ENCODE measurements at places on chromosomes 12 and 14. TPM values are rescaled to one million over a fixed set of nuclear protein-coding genes. Genes with fewer than 3 reads are reported as not detected.

DNA sequence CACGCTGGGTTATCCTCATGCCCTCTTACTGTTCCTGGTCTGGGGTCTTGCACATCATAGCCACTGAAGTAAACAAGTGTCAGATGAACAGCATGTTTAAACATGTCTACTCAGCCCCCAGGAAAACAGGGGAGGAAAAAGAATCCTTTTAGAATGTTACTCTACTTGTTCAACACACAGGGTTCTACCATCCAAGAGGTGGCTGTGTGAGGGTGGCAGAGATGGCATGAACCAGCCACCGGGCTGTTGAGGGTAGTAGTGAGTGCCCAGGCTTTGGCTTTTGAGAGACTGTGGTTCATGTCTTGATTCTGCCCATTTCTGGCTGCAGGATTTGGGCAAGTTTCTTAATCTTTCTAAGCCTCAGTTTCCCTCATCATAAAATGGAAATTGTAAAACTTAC, 21.6 kb upstream of the CCND2 start:
- no peaks in the 10 kb centered on the region for H3K27me3 ChIP-seq
- H3K27ac ChIP-seq: no peak overlapping the region
- DNase-seq: no peak
- H3K4me1 ChIP-seq: no peaks in the 10 kb centered on the region
- H3K36me3 ChIP-seq: no peaks in the 10 kb centered on the region
- no peak overlapping the region for H3K4me3 ChIP-seq

KRT76 gene
- polyA plus RNA-seq: not detected

- H3K27me3 ChIP-seq: no peaks in the 10 kb centered on the region
- no peak for DNase-seq
- H3K27ac ChIP-seq: no peak overlapping the region
- no peaks in the 10 kb centered on the region for H3K4me1 ChIP-seq
- H3K36me3 ChIP-seq: no peaks in the 10 kb centered on the region
- no peak overlapping the region for H3K4me3 ChIP-seq
Observed at GRCh38 chr14:65604936-65605335, 192.4 kb downstream of the FUT8 start.

- no peak overlapping the region for H3K4me3 ChIP-seq
- no peak for DNase-seq
- no peaks in the 10 kb centered on the region for H3K36me3 ChIP-seq
- H3K4me1 ChIP-seq: peaks cover 13% of the 10 kb centered on the region
- H3K27me3 ChIP-seq: no peaks in the 10 kb centered on the region
- H3K27ac ChIP-seq: no peak overlapping the region
Observed at GRCh38 chr12:132286912-132287311, 42.5 kb downstream of the GALNT9 start.

ZFHX2 gene
- polyA plus RNA-seq: not detected

DNA sequence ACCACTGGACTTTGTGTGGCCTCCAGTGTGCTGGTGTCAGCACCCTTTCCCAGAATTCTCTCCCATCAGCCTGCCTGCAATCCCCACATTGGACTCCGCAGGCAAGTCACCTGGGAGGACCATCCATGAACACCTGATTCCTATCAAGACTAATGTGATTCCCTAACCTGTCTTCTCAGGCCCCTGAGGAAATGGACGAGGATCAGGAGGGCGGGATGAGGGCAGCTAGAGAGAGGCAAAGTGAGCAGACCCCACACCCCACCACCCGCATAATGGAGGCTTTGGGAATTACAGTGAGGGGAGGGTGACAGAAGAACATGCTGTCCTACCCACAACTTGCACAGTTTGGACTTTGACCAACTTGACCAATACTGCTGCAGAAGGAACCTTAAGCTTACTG, 60.9 kb upstream of the RFX4 start:
- H3K27ac ChIP-seq: no peak overlapping the region
- H3K36me3 ChIP-seq: no peaks in the 10 kb centered on the region

- no peak for DNase-seq
- no peaks in the 10 kb centered on the region for H3K27me3 ChIP-seq
- no peaks in the 10 kb centered on the region for H3K4me1 ChIP-seq
- H3K27ac ChIP-seq: no peak overlapping the region
- H3K4me3 ChIP-seq: no peak overlapping the region
Observed at GRCh38 chr12:82082501-82082900, 275.7 kb downstream of the CCDC59 start.

DNA sequence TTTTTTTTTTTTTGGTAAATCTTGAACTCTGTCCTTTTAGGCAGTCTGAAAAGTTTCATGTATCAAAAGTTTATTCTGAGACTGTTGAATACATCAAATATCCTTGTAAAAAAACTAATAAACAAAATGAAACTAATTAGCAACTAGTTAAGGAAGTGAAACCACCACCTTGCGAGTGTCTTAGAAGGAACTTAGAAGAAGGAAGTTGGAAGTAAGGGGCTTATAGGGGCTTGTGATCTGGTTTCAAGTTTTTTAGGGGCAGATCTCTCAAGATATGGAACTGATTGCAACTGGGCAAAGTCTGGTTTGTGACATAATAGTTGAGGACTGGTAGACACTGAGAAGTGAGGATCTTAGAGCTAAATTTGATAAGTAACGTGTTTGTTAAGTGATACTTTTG, 748.8 kb downstream of the C12orf50 start:
- H3K4me1 ChIP-seq: no peaks in the 10 kb centered on the region
- H3K4me3 ChIP-seq: no peak overlapping the region
- H3K27ac ChIP-seq: no peak overlapping the region
- DNase-seq: no peak

- peak overlapping the region; percentile 36 for H3K4me3 ChIP-seq
- no peaks in the 10 kb centered on the region for H3K27me3 ChIP-seq
- DNase-seq: no peak
Observed at GRCh38 chr14:90555126-90556011, 158.5 kb downstream of the CALM1 start.

DNA sequence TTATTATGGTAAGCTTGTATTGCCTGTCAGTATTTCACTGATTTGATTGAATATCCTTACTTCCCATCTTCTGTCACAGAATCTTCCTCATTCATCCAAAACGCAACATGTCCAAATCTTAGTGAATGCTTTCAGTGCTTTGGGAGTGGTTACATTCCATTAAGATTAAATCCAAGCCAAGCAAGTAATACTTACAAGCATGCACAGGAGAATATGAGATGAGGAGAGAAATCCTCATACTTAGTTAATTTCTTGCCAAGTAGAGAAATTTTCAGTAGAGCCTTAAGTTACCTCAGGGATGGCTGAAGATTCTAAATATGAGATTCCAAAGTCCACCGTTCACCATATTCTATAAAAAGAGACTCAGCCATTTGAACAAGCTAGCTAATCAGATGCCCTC, 316.0 kb downstream of the RAD51B start:
- H3K4me1 ChIP-seq: no peaks in the 10 kb centered on the region
- peak overlapping the region; percentile 55 for H3K27ac ChIP-seq
- no peaks in the 10 kb centered on the region for H3K27me3 ChIP-seq
- no peaks in the 10 kb centered on the region for H3K36me3 ChIP-seq
- H3K4me3 ChIP-seq: no peak overlapping the region
- DNase-seq: no peak

GRCh38 chr14:104320611-104321086, 182.3 kb downstream of the KIF26A start:
- H3K27ac ChIP-seq: no peak overlapping the region
- H3K4me1 ChIP-seq: peaks cover 8% of the 10 kb centered on the region
- H3K27me3 ChIP-seq: no peaks in the 10 kb centered on the region

ADCY4 gene
- 2.4 TPM for polyA plus RNA-seq

INSM2 gene
- polyA plus RNA-seq: not detected
